ENCODE measurements at places on chromosomes 7 and 10.

DNA sequence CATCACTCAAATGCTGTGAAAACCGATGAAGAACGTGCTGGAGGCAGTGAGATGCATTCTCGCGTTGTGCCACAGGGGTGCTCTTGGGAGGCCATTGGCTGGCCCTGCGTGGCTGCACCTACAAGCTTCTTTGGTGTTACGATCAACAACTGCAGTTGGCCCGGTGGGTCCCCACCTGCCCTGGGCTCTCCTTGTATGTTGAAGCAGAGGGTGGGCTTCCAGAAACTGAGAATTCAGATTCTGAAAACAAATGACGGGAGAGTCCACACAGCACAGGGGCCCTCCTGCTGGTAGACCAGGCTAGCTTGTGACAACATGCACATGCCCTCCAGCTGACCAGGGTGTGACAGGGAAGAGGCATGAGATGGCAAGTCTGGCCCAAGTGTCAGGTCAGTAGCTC lies 23.7 kb upstream of the DDC start:
- no peak for DNase-seq

- DNase-seq = no peak
Measured at GRCh38 chr7:37765421-37765829, 81.9 kb downstream of the GPR141 start.

GRCh38 chr7:75737856-75738603 lies 711 bp downstream of the HIP1 start:
- no peak for DNase-seq

DNA sequence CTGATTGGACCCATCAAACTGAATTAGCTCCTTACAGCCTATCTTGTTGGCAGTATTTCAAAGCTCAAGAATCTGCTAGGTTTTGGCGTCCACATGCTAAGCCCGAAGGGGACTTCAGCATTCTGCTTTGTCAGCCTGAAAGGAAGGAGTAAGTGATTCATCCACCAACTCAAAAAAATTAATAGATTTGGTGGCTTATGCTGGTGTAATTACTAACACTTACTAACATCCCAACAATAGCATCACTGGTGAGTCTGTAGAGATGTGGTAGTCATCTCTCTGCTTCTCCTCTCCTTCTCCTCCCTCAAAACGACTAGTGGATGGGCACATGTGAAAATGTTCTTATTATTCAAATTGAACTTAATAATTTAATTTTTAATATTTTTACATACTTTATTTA lies 53.8 kb upstream of the EGR2 start:
- no peak for DNase-seq

DNA sequence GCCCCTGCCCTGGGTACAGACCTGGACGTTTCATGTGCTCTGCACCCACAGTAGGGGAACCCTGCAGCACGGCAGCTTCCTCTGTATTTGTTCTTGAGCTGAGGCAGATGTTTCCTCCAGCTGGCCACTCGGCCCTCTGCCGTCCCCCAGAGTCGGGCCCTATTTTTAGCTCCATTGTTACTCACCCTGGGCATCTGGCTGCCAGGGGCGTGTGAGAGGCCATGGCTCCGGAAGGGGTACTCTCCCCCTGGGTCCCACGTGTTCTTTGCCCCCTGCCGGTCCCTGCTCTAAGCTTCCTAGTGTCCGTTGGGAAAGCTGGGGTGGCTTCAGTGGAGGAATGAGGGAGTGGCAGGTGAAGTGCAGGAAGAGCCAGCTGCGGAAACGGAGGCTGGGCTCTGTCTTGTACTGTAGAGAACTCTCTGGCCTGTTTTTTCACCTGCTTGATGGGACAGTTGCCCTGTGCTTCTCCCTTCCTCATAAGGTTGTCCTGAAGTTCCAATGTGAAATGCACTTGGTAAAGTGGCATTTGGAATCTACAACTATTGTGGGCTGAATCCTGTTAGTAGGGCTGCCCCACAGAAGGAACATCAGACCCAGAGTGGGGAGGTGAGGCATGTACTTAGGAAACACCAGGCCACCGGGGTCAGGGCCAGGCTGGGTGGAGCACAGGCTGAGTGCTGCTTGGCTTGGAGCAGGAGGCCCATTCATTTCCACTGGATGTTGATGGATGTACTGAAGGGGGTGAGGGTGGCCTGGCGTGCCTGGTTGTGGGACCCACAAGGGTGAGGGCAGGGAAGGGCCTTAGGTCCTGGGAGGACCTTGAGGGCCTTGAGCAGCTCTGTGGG lies 30.6 kb downstream of the PALD1 start:
- no peak for DNase-seq

DNA sequence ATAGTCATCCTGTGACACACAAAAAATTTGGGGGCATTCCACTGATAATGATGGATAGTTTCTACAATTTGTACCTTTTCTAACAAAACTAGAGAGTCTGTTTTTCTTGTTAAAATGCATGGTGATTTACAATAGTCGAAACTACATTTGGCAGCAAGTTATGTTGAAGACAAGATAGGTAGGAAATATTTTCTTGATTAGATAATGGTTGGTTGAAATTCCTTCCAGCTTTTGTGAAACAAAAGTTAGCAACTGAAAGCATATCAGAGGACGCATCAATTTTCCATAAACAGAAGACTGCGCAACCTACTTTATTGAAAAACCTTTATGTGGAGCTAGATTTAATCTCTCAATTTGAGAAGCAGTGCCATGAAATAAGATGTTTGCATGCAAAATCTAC lies 155.8 kb upstream of the GLI3 start:
- DNase-seq = no peak

- no peak for DNase-seq
Measured at GRCh38 chr10:131690805-131691239, 210.0 kb upstream of the PPP2R2D start.

DNA sequence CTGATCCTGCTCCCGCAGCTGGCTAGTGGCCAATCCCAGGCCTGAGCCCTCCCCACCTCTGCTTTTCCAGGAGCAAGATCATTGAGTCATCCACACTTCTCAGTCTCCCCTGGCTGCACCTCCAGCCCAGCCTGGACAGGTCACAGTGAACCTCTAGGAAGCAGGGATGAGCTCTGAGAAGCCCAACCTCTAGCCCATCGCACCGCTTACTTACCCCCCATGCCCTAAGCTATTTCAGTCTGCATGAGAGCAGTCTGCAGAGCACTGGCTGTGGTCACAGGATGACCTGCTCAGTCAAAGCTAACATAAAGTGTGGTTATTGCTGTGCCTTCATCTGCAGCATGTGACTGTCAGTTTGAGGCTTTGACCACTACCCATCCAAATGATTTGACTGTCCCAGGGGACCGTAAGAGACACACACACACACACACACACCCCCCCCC lies 129.2 kb downstream of the SORBS1 start:
- no peak for DNase-seq

DNA sequence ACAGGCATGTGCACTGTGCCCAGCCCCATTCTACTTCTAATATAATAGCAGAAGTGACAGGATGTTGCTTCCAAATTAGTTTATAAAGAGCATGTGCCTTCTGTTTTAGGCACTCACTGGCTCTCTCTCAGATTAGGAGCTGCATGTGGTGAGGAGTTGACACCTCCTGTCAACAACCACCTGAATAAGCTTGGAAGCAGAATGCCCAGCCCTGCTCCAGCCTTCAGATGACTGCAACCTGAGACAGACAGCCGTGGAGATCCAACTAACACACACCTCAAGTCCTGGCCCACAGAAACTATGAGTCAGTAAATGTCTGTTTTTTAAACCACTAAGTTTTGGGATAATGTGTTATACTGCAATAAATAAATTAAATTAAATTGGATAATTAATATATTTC lies 54.5 kb downstream of the PARD3 start:
- DNase-seq = no peak

DNA sequence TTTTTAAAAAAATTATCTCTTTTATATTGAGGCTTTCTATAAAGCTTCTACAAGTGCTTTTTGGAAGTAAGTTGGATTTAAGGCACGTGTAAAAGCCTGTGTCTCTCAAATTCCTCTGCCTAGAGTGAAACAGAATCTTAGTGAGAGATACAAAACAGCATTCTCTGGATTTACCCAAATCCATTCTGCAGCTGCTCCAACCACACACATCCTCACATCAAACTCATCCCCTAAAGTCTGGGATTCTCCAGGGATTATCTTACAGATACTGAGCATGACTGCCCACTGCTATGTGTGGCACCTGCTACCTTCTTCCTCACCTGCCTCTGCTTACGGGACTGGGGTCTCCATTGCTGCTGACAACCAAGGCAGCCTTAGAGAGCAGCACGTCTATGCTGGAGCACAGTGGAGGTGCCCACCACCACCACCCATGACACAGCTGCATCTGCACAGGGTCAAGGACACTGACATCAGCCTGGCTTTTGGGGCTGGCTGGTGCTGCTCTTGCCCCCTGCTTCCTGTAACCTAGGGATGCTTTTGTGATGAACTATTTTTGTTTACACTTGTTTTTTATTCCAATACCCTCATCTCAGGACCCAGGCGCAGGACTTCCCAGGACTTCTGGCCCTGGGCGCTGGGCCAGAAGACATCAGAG lies 139.2 kb upstream of the NAMPT start:
- DNase-seq = no peak

DNA sequence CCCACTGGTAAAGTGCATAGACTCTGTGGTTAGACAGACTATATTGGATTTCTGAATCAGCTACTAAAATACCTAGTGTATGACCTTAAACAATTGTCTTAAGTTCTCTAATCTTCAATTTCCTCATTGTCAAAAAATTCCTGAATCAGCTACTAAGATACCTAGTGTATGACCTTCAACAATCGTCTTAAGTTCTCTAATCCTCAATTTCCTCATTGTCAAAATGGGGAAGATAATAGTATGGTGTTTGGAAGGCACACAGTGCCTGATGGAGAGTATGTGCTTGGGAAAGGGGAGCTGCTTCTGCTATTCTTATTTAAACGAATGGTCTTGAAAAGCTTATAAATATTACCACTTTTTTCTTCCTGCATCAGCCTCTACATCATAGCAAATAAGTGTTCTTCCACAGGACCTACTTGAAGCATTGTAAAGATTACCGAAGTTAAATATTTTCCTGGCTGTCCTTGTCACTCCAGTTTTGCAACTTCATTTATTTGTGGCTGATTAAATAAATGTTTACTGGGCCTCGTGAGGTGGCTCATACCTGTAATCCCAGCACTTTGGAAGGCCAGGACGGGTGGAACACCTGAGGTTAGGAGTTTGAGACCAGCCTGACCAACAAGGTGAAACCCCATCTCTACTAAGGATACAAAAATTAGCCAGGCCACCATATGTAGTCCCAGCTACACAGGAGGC lies 64.4 kb upstream of the ITGA8 start:
- no peak for DNase-seq

DNA sequence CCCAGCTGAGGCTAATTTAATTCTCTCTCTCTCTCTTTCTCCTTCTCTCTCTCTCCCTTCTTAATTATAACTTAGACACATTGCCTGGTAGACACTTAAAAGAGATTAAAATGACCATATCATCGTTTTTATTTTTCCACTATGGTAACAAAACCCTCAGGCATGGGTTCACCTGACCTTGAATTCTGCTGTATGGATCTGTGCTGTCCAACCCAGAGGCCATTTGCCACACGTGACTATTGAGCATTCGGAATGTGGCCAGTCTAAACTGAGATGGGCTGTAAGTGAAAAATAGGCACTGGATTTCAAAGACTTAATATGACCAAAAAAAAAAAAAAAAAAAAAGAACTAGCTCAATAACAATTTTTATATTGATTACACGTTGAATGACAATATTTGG lies 93.6 kb downstream of the NHLRC2 start:
- no peak for DNase-seq

- DNase-seq = no peak
Measured at GRCh38 chr10:122658356-122659049, 41.1 kb downstream of the C10orf120 start.

DNA sequence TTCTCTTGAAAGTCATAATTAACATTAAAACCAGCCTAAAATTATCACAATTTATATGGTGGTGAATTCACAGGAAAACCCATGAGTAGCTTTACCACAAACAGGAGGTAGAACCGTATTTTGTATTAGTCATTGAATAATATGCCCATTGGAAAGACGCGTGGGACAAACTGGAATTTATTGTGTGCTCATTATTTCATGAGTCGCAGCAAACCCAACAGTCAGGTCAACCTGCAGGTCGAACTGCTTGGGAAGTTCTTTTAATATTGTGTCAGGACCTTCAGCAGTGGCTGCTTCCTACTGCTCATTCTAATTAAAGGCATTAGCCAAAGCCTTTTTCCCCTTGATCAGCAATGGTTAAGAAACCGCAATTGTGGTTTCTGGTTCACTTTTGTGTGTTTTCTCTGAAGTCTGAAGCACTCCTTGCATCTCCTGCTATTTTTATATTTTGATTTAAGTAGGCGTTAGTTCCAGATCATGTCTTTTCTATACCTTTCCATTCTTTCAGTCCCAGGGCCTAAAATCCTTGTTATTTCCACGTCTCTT lies 100.1 kb downstream of the RAB11FIP2 start:
- no peak for DNase-seq

DNA sequence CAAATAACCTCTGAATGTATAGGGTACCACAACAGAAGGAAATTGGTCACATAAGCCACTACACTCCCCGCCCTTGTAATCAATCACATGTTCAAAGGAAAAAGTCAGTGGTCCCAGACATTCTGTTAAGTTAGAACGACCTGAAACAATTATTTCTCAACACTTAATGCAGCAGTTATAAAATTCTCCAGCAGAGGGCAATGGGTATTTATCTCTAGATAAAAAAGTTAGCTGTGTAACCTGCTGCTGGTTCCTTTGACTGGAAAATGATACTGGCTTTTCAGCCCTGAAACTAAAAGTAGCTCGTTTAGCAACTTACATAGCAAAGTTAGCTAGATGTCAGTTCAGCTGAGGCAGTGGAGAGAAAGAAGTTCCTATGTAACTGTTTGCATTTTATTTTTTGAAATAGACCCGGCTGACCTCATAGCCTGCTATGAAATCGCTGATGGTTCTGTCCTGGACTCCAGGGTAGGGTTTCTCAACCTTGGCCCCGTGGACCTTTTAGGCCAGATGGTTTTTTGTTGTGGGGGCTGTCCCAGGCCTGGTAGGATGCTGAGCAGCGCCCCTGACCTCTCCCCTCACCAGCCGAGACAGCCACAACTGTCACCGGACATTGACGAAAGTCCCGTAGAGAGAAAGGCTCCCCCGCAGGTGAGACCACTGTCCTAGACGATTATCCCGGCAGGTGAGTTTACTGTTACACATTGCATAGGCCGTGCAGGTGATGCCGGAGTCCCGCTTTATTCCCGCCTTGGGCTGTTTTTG lies 40.2 kb upstream of the PROSER2 start:
- DNase-seq = no peak

DNA sequence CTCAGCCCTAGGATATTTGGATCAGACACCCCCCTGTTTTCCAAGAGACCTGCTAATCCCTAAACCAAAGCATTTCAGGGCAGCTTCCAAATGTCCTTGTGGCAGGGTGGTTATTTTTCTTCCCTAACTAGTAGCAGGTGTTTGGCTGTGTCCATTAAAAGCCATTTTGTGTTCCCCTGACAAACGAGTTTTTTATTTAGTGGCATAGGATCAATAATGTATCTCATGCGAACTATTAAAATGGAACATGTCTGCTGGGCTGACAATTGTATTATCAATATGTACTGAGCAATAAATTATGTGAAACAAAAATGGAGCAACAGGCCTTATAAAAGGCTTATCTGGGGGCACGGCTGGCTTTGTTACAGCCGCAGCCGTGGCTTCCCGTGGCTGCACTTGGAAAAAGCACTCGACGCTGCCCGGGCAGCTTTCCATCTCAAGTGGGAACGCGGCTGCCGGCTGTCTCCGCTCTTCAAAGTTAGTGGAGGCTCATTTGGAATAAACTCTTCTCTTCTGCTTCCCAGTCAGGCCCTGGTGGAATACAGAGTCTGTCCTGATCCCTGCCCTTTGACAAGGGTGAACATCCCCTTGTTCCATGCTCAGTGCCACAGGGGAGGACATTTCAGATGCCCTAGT lies 554.3 kb downstream of the TYW1 start:
- no peak for DNase-seq

Data from GOT3 (cell line).